ENCODE measurements at places on chromosomes 5 and 9.

DNA sequence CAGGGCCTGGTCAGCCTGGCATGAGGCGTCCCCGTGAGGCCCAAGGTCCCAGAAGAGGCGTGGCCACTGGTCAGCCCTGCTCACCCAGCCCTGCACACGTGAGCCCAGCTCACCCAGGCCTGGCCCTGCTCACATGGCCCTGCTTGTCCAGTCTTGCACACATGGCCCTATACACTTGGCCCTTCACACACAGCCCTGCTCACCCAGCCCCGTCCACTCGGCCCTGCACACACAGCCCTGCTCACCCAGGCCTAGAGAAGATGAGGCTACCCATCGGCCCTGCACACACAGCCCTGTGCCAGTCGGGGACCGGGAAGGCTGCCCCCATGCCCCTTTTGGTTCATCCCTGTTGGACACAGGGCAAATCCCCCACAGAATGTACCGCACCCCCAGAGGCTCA is 28.4 kb downstream of the ZDHHC11B start:
- DNase-seq = no peak

DNA sequence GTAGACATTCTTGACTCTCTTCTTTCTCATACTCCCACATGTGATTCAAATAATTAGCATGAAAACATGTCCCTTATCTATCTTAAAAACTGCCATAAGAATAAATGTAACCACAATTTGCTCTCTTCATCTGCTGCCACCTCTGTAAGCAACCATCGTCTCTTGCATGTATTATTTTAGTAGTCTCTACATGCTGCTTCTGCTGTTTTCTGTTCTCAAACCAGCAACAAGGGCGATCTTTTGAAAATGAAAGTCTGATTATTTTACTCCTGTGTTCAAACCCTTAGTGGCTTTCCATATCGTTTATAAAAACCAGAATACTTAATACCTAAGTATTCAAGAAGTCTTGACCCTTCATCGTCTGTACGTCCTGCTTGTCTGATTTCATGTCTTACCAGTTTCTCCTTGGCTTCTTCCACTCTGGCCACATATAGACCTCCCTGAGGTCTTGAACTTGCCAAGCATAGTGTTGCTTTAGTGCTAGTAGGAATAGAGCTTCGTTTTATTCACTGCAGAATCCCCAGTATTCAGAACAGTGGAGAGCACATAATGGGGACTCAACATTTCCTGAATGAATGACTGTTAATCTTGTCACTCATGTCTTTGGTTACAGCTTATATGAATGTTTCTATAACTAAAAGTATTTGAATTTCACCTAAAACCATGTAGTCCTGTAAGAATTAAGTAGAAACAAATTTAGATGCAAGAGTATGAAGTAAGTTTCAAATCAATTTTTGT is 10.6 kb downstream of the CDC42SE2 start:
- DNase-seq = no peak

- no peak for DNase-seq
Measured at GRCh38 chr5:65482736-65483545, 1.2 kb upstream of the ADAMTS6 start.

- no peak for DNase-seq
Measured at GRCh38 chr9:31275419-31275818, 1109.0 kb upstream of the ACO1 start.

Measured in NCI-H2227 treated with DMSO at 0.1 percent for 48 hours (cell line).